ENCODE measurements at places on chromosomes 7 and 10.

DNA sequence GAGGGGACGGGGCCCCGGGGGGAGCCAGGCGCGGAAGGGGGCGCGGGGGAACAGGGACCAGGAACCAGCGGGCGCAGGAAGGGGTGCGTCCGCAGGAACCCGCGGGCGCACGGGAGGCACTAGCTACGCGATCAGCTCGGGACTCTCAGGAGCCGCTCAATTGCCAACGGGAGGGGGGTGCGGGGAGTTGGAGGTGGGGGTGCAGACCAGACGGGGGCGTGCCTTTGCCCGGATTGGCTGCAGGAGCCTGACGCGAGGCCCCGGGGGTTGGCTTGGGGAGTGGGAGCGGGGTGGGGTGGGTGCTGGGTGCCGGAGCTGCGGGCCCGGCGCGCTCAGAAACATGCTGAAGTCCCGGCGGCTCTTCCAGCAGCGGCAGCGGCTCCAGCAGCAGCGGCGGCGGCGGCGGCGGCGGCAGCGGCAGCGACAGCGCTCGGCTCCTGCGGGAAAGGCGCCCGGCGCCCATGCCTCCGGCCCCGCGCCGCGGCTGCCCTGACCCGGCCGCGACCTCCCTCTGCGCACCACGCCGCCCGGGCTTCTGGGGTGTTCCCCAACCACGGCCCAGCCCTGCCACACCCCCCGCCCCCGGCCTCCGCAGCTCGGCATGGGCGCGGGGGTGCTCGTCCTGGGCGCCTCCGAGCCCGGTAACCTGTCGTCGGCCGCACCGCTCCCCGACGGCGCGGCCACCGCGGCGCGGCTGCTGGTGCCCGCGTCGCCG, at the start of gene ADRB1:
Gene ADRB1, plus strand, starts transcription at position 335 of the 715 bp plus-strand sequence. Its CDS starts 267 bp downstream, at position 602.
- DNase-seq: peak; percentile 19

- DNase-seq: no peak
These were observed 245.2 kb downstream of the TNS3 start for GRCh38 chr7:47336472-47337425.

GRCh38 chr7:45944058-45944457, 23.0 kb upstream of the IGFBP3 start:
- DNase-seq: no peak

DNA sequence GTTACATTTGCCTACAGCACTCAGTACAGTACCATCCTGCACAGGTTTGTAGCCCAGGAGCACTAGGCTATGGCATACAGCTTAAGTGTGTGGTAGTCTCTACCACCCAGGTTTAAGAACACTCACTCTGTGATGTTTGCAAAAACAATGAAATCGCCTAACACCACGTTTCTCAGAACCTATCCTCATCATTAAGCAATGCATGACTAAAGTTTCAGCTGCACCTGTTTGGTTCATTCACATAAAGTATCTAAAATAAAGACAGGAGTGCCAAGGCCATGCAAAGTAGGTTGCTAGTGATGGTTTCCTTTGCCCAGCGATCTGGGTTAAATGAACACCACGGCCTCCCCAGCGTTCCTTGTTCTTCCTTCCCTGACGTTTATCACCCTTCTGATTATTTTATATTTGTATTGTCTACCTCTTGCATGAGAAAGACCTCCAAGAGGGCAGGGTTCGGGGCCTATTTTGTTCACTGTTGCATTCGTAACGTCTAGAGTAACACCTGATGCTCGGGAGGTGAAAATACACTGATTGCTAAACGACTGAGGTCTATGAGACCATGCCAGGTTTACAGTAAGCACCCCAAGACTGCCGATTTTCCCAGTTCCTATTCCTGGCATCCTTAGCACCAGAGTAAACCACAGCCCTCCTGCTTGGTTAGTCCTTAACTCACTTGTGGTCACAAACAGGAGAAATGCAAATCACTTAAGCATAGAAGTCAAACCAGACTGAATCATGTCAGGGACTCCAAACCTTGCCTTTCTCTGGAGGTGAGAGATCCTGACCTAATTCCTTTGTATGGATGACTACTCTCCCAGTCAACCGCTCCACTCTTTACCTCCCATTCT, 204.1 kb upstream of the NFE2L3 start:
- no peak for DNase-seq

GRCh38 chr10:45373576-45374349, at the start of gene ALOX5:
ALOX5 (plus strand) TSS chr10:45374216; CDS start chr10:45374280, 64 bp downstream.
- DNase-seq: peak; percentile 22

DNA sequence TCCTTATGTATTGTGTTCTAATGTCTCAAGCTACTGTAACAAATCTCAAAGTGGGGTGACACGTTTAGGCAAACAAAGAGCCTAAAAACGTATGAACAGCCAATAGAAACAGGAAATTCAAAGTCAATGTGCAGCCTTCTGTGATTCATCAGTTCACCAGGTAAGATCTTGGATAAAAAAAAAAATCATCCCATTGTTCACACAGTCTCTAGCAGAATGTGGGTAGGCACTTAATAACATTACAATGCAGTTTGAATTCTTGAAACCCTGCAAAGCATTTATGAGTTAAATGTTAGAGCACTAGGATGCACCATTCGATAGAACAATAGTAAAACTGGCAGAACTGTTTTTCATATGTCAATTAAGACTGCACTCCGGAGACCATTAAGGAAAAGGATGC, 88.2 kb upstream of the HDAC9 start:
- no peak for DNase-seq

GRCh38 chr7:80018941-80019808, 115.5 kb upstream of the GNAI1 start:
- peak; percentile 38 for DNase-seq

- no peak for DNase-seq
These were observed 5.3 kb upstream of the ALDH18A1 start for GRCh38 chr10:95661818-95662217.

DNA sequence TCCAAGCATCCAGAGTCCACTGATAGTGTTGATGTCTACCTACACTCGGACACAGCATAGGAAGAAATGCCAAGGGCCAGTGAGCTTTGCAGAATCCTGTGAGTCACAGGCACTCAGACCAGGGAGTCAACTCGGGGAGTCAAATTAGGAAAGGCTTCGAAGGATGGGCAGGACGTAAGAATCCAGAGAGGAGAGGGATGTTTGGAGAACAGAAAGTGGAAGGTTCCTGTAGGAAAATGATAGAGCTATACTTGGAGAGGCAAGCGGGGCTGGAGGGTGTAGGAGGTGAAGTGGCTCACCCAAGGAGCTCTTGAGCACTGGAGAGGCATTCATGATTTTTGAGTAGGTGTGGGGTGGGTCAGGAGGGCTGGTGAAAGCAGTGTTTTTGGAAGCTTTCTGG, 3.0 kb downstream of the ZYX start:
- no peak for DNase-seq

DNA sequence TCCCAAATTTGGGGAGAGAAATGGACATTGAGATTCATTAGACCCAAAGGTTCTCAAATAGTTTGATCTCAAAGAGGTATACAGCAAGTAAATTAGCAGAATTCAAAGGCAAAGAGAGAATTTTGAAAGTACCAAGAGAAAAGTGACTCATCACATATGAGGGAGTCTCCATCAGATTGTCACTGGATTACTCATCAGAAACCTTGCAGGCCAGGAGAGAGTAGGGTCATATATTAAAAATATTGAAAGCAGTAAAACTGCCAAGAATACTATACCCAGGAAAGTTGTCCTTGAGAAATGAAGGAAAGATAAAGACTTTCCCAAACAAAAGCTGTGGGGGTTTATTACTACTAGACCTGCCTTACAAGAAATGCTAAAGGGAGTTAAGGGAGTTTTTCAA, 140.6 kb downstream of the TMEM168 start:
- no peak for DNase-seq

- DNase-seq: no peak
These were observed 50.0 kb upstream of the SHH start for GRCh38 chr7:155862123-155862892.

GRCh38 chr10:11387044-11387443, 224.4 kb downstream of the USP6NL start:
- DNase-seq: no peak

- no peak for DNase-seq
These were observed 137.0 kb downstream of the GRK5 start for GRCh38 chr10:119344381-119344780.

- no peak for DNase-seq
These were observed 110.6 kb downstream of the OAT start for GRCh38 chr10:124308056-124308645.
